Central memory CD8-positive, alpha-beta T cell (primary cell): ENCODE measurements at places on chromosomes 7 and 10.

DNA sequence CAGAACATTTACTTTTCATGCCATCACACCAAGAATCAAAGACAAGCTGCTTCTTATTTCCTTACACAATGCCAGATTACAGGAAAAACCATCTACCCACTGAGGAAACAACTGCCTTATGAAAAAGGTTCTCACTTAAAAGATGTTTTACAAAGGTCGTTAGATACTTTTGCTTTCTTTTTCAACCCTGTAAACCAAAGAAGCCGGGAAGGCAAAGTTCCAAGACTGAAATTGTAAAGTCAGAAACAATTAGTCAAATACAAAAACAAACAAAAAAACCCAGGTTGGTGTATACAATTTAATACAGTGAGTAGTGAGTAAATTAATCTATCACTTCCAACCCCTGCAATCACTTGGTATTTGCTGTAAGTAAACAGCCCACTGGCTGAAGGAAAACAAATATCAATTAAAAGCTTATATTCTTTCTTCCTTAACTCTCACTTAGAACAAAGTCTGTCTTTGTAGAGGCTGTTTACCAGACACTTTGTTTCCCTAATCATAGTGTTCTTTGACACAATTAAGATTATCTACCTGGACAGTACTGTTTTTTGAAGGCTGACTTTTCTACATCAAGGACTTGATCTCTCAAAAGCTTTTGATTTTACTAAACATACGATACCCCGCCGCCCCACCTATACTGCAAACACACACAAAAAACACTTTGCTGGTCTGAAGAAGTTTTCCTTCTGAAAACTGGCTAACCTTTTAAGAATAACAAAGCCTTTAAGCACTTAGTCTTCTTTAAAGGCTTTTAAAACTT lies 18.1 kb downstream of the ERLIN1 start:
- no peak for DNase-seq

- no peak for DNase-seq
These were observed 92.2 kb downstream of the ZNF248 start for GRCh38 chr10:37765216-37765615.

- DNase-seq: no peak
These were observed 60.9 kb downstream of the CALML3 start for GRCh38 chr10:5585517-5586206.

DNA sequence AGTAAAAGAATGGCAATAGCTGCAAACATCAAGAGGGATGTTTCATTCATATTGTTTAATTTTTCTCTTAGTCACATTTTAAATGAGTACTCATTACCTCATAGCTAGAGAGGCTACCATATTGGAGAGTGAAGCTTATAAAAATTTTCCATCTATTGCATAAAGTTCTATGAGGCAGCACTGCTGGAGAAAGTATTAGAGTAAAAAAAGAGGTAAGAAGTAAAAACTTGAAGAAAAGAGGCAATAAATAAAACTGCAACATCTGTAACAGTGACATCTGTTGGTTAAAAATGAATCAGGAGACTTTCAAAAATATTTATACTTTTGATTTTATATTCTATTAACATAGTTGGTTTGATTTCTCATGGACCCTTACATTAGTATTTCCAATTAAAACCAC lies 284.5 kb upstream of the SEMA3D start:
- no peak for DNase-seq

DNA sequence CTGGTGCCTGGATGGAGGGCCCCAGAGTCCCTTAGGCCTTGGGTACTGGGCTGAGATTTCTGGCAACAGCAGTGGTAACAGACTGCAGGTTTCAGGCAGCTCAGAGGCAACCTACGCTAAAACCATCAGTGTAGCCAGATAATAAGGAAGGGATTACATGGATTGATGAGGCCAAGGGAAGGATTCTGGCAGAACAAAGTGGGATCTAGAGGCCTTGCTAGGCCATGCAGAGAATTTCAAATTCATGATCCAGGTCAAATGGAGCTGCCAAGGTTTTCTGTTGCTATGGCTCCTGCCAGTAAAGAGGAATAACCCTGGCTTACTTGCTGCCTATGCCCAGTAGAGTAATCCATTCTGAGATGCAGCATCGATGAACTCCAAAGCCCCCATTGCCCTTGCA lies 445.7 kb downstream of the ADRA2A start:
- DNase-seq: no peak

GRCh38 chr7:822692-823276 lies 9.5 kb upstream of the SUN1 start:
- DNase-seq: no peak

DNA sequence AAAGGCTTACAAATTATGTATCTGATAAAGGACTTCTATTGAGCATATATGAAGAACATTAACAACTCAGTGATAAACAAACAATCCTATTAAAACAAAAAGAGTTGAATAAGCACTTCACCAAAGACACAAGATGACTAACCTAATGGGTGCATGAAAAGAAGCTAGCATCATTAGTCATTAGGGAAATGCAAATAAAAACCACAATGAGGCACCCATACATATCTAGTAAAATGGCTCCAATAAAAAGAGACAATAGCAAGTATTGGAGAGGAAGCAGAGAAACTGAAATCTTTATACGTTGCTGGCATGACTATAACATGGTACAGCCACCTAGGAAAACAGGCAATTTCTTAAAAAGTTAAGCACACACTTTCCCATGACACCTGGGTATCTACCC lies 77.6 kb upstream of the ZMIZ1 start:
- no peak for DNase-seq
